Neural crest cell (in vitro differentiated cells): ENCODE measurements at places on chromosomes 12 and 14.

- no peak overlapping the region for H3K4me3 ChIP-seq
- H3K36me3 ChIP-seq = peaks cover 13% of the 10 kb centered on the region
- no peak for DNase-seq
- H3K4me1 ChIP-seq = no peaks in the 10 kb centered on the region
- H3K27ac ChIP-seq = no peak overlapping the region
- H3K27me3 ChIP-seq = no peaks in the 10 kb centered on the region
Observed at GRCh38 chr12:39331539-39332261, 111.2 kb downstream of the KIF21A start.

- H3K4me3 ChIP-seq = no peak overlapping the region
- H3K36me3 ChIP-seq = no peaks in the 10 kb centered on the region
- H3K4me1 ChIP-seq = peaks cover 56% of the 10 kb centered on the region
- no peaks in the 10 kb centered on the region for H3K27me3 ChIP-seq
- no peak overlapping the region for H3K27ac ChIP-seq
Observed at GRCh38 chr14:99755629-99756603, 37.3 kb upstream of the EML1 start.

DNA sequence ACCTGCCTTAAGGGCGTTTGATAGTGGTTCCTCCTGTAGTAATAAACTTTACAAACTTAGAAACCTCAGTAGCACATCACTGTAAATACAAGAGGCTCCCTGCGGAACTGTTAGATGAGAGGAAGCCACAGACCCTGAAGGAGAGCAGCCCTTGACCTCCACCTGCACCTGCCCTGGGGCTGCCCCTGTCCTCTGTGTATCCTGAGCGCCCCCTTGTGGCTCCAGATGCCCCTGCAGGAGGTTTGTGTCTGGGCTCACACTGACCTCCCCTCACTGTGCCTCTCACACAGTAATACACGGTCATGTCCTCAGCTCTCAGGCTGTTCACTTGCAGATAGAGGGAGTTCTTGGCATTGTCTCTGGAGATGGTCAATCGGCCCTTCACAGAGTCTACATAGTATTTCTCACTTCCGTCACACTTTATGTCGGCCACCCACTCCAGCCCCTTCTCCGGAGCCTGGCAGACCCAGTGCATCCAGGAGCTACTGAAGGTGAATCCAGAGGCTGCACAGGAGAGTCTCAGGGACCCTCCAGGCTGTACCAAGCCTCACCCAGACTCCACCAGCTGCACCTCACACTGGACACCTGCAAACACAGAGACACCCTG lies 1059.8 kb downstream of the TMEM121 start:
- peaks cover 4% of the 10 kb centered on the region for H3K36me3 ChIP-seq
- no peak for DNase-seq
- H3K27ac ChIP-seq = no peak overlapping the region
- no peaks in the 10 kb centered on the region for H3K4me1 ChIP-seq

DNA sequence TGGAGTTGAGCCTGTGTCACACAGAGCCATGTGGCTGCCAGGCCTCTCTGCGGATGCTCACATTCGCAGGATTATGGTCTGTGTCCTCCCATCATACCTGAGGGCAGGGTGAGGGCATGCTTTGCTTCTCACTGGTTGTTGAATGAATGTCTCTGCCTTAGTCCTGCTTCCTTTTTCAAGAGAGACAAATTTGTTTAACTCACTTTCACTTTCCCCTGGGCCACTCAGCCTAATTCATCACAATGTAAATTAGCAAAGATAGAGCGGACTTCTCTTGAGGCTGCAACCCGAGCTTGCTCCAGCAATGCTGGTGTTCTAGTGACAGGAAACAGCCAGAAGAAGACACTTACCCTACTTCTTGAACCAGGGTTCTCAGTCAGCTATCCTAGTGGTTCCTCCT lies 35.5 kb upstream of the PAX9 start:
- no peaks in the 10 kb centered on the region for H3K4me1 ChIP-seq
- DNase-seq = no peak
- H3K4me3 ChIP-seq = no peak overlapping the region
- peaks cover 79% of the 10 kb centered on the region for H3K27me3 ChIP-seq

- no peaks in the 10 kb centered on the region for H3K27me3 ChIP-seq
- H3K27ac ChIP-seq = no peak overlapping the region
- no peaks in the 10 kb centered on the region for H3K4me1 ChIP-seq
- peaks cover 5% of the 10 kb centered on the region for H3K36me3 ChIP-seq
- no peak for DNase-seq
Observed at GRCh38 chr14:105993814-105994213, 467.4 kb downstream of the TMEM121 start.
